ENCODE measurements at places on chromosomes 12 and 14.
A peak's percentile ranks its signal among the peaks of the same experiment; 100 is the strongest.

- no peak for DNase-seq
Observed at GRCh38 chr12:88706286-88706685, 126.0 kb upstream of the KITLG start.

DNA sequence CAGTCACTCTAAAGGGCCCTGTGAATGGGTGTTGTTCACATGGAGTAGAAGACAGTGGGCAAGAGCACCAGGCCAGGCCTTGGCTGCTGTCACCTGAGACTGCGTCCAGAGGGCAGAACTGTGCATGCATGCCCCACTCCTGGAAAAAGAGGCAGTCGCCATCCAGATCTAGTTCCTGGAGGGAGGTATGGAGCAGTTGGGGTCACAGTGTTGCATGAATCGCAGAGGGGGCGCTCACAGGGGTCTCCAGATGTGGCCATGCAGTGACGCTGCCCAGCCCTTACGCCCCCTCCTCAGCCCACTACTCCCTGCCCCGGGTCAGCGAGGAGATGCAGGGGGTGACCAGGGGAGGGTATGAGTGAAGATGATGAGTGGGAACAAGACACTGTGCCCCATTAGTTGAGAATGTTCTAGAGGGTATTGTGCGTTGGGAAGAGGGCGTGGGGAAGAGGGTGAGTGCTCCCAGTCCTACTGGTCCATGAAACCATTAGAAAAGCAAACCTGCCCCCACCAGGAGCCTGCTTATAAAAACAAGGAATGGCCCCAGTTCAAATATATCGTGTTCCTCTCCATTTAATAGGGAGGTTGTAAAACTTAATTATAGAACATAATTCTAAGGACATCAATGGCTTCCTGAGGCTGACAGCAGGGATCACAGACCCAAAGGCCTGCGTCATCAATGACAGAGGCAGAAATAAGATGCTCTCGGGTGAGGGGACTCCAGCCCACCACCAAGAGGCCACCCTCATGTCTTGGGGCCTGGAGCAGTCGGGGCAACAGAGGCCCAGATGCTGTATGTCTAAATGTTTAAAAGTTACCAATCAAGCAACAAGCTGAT is 32.2 kb upstream of the BCL7A start:
- DNase-seq: no peak

GRCh38 chr14:65476942-65477318 is 64.4 kb downstream of the FUT8 start:
- DNase-seq: no peak

DNA sequence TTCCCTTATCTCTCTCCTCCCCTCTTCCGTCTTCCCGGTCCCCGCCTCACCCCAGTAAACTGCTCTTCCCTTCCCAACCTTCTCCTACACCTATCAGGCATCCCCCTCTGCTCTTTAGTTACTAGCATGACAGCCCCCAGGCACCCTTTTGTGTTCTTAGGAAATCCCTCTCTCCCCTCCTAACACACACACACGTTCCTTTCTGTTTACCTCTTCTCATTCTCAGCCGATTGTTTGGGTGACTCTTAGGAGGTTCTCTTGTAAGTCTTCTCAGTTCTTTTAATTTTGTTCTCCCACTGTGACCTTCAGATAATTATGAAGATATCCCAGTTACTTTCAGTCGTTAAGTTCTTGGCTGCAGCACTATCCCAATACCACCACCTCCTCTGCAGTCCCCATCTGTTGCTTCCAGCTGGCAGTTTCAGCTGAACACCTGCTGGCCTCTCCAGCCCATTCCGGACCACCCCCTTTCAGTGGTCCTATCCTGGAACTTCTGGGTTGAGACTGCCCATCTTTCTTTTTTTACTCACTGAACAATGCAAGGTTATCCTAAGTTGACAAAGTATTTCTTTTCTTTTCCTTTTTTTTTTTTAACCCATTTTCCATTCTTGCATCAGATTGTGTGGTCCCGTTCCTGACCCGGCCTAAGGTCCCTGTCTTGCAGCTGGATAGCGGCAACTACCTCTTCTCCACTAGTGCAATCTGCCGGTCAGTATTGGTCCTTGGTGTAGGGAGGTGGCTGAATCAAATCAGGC is 711 bp downstream of the MARS1 start:
- DNase-seq: no peak

GRCh38 chr12:127108360-127109215 is 1158.4 kb upstream of the TMEM132C start:
- peak; percentile 6 for DNase-seq

Data from activated T-helper 1 cell treated with anti-CD3 and anti-CD28 coated beads, Interleukin-2, amount 50 U/mL, for 16 hours (primary cell).